ENCODE measurements at places on chromosomes 12 and 14.
A peak's percentile ranks its signal among the peaks of the same experiment; 100 is the strongest.

DNA sequence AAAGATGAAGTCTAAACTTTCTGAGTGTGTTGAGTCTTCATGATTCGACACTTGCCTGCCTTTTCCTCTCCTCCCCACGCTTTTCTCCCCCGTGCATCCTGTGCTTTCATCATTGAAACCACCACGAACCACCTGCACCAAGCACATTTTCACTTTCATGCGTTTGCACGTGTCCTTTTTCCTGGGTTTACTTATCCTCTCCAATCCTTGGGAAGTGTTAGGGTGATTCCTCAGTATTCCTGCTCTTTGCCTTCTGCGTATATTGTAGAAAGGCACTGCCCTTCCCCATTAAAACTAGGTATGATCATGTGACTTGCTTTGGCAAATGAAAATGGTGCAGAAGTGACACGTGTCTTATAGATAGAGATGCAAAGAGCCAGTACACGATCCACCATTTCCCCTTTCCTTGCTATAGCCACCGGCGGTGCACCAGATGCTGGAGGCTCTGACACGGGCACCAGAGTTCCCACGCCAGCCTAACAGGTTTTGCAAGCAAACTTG lies 106.6 kb downstream of the BRMS1L start:
- DNase-seq: peak; percentile 55

GRCh38 chr12:131991816-131992430 lies 42.2 kb downstream of the EP400 start:
- no peak for DNase-seq

- DNase-seq: peak; percentile 22
Measured at GRCh38 chr12:75488553-75488952, 8.0 kb downstream of the GLIPR1 start.

DNA sequence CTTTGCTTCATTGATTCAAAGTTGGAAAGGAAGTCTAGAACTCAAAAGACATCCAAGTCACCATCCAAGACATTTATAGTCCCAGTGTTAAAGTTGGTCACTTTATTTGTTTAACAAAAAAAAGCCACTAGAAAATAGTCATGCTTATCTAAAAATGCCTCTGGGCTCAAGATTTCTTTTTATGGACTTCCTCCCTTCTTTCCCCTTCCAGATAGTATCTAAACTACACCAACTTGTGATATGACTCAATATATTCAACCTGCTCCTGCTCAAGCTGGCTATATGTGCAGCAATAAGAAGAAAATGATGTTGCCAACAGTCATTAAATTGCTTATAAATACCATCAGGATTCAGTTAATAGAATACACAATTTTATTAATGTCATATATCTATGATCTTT lies 1177.1 kb downstream of the FLRT2 start:
- no peak for DNase-seq

DNA sequence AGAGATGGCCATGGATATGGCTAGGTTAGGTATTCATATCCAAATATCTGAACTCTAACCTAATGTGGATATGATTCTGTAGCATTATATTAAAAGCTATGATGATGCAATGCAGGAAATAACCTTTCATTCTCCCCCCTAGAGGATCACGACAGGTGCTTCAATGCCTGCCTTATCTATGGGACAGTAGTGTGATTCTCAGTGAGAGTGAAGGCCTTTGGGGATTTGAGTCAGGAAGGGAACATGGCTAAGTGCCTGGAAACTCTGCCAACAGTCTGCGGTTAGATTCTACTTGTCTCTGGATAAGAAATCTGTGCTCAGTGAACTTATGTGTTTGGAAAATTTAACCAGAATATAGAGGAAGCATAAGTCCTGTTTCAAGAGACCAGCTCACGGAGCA lies 81.8 kb downstream of the SLC38A1 start:
- no peak for DNase-seq

DNA sequence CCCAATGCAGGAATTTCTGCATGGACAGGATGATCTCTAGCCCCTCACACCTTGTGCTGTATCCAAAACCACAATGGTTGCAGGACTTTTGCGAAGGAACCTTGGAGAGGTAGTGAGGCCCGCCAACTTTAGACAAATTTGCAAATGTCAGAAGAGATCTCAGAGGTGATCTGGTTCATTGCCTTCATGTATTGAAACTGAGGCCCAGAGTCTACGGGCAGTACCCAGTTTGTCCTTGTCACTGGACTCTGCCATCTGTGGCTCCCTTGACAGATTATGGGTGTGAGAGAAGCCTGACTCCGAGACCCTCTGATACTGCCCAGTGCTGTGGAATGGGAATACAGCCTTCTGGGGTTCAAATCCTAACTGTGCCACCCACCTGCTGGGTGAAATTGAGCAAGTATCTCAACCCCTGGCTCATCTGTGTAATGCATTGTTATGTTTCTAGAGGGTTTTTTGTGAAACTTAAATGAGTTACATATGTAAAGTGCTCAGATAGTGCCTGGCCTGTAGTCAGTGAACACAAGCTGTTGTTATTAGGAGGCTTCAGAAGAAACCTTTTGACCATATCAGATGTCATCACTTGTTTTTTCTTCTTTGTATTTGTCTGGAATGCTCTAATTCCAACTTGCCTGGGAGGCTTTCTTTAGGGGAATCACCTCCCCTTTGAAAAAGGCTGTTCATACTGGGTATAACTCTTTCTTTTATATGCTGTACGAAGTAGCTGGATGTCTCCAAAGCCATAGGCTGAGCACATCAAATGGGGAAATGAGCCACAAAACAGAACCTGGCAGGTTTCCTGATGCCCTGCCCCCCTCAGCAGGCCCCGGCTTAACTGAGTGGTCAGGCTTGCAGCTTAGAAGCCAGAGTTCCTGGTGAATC lies 71.4 kb upstream of the SRSF5 start:
- DNase-seq: peak; percentile 75

DNA sequence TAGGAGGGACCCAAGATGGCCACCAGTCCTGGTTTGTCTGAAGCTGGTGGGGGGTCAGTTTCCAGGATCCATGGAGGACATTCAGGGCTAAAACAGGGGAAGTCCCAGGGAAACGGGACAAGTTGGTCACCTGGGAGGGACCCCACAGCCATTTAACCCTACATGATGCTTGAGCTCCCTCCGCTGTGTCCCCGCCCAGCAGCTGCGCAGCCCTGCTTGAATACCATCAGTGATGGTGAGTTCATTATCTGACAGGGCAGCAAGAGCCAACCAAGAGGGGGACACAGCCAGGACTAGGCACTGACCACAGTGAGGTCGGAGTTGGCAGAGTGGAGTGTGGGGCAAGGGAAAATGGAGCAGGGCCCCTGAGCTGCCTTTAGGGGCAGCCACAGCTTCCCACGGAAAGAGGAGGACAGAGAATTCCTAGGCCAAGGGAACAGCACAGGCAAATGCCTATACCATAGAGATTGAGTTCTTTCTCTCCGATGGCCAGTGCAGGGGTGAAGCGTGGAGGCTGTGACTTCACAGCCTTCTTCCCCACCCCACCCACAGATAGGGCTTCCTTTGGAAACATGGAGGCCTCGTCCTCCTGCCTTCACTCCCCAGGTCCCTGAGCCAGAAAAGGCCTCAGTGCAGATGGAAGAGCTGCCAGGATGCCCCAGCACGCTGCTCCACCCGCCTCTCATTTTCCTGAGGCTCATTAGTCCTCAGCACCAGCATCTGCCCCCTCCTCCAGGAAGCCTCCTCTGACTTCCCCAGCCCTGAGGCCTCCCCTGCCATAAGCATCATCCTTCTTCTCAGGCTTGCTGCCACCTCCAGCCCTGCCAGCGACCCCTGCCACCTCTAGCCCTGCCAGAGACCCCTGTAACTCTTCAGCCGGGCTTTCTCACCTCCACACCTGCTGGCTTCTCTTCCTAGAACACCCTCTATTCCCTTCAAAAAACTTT lies 51.4 kb downstream of the CYP46A1 start:
- no peak for DNase-seq

GRCh38 chr12:68158432-68158831 lies 1.1 kb downstream of the IFNG start:
- DNase-seq: peak; percentile 13

- DNase-seq: no peak
Measured at GRCh38 chr12:88615490-88615889, 35.2 kb upstream of the KITLG start.

DNA sequence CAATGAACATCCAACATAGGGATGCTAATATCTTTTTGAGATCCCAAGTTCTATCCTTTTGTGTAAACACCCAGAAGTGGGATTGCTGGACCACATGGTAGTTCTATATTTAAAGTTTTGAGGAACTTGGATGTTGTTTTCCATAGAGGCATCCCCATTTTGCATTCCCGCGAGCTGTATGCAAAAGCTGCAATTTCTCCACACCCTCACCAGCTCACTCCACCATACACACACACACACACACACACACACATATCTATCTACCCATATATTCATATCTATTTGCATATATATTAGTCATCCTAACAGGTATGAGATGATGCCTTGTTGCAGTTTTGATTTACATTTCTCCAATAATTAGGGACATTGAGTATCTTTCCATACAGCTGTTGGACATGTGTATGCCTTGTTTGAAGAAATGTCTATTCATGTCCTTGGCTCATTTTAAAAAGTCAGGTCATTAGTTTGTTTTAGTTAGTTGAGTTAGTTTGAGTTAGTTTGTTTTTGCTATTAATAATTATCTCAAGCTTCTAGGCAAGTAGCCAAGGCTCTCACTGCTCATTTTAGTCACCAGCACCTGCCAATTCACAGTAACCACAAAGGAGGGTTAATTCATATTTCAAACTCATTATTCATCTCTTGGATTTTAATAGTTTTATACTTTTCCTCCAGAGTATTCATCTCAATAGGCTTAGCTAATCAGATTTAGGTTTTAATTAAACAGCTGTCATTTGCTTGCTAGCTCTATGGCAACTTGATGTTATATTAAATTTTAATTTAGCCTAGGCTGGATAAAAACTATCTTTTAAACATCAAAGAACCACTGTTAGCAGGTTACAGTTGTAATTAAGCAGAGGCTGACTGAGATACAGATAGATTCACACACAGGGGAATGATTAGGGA lies 1435.9 kb upstream of the TMEM132C start:
- DNase-seq: peak; percentile 3

GRCh38 chr12:121992059-121992879 lies 29.4 kb upstream of the BCL7A start:
- no peak for DNase-seq

DNA sequence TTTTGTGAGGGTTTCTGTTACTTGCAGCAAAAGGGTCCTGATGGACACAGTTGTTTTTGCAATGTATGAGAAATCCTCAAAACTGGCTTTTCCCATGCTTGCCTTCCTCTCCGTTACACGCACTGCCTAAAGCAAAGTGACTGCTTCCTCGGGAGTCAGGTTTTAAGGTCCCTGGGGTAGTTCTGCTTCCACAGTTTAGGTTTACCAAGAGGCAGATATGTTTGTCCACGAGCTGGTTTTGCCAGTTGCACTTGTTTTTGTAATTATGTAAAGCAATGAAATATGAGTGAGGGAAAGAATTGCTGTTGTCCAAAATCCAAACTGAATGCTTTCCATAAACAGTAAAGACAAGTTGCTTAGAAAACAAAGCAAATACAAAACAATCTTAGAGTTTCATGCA lies 290.7 kb upstream of the AMIGO2 start:
- DNase-seq: no peak

DNA sequence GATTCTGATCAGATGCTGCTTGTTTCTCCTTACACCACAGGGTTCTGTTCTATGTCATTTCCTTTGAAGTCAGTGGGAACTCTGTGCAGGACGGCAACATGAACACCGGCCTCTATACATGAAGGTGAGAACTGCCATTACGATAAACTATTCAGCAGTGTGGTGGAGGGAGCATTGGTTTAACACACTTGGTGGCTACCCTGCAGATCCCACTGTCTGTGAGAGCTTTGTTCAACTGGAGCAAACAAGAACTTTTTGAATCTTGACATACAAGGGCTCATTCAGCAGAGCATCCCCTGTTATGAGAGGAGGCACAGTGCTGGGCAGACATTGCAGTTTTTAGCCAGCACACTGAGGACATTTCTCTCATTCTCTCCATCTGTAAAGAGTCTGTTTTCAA lies 10.7 kb upstream of the FRS2 start:
- DNase-seq: no peak

DNA sequence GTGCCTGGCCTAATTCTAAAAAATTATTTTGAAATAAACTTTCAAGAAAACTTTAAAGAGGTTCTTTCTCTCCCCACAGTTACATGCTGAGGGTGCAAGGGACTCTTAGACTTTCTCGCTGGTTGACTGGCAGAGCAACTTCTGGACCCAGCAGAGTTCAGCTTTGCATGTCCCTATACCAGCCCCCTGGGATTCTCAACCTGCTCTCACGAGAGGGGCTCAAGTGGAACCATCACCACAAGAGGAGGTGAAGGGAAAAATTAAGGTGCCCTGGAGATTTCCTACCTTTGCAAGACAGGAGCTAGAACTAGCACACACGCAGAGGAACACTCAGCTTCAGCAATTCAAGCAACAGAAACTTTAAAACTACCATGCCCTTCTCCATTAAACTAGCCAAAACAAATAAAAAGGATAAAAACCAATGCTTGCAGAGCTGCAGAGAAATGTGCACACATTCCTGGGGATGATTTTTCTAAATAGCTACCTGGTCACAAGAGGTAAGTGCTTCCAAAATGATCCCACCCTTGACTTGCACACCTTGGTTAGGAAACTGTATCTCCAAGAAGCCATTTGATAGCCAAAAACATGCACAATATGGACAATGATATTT lies 2.5 kb downstream of the HVCN1 start:
- no peak for DNase-seq

DNA sequence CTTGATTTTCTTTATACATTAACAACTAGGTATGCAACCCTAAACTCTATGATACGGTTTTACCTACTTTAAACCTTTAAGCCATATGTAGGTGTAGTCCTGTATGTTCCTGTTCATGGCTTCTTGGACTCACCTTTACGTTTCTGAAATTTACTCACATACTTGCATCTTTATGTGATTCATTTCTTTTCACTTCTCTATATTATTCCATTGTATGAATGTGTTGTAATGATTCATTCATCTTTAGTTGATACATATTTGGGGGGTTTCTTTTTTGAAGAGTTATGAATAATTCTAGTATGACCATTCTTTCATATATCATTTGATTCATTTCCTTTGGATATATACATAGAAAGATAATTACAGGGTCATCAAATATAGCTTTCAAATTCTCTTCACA lies 2.4 kb upstream of the TAS2R50 start:
- DNase-seq: no peak

- DNase-seq: no peak
Measured at GRCh38 chr14:89095036-89095435, 270.6 kb downstream of the TTC8 start.

DNA sequence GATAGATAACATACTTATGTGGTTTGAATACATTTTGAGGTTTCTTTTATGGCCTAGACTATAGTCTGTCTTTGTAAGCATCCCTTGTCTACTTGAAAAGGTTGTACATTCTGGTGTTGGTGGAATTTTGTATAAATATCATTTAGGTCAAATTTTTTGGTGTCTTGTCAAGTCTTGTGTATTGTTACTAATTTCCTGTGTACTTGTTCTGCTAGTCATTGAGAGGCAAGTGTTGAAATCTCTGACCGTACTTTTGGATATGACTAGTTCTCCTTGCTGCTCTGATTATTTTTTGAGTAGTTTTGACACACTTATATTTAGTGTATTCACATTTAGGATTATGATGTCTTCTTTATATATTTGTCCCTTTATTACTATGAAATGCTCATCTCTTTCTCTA lies 219.6 kb downstream of the CCDC91 start:
- DNase-seq: no peak

GRCh38 chr12:76346798-76347420 lies 1.3 kb downstream of the BBS10 start:
- DNase-seq: peak; percentile 49

- DNase-seq: no peak
Measured at GRCh38 chr14:51428981-51429380, 188.9 kb downstream of the TMX1 start.

GRCh38 chr14:100903134-100903468 lies 421 bp downstream of the RTL1 start:
- DNase-seq: no peak

GRCh38 chr14:59148334-59148900 lies 40.0 kb upstream of the DAAM1 start:
- DNase-seq: peak; percentile 31
